ENCODE measurements at places on chromosomes 11 and 22.
A peak's percentile ranks its signal among the peaks of the same experiment; 100 is the strongest.

GRCh38 chr11:77602381-77603088 is 12.8 kb downstream of the AQP11 start:
- no peak for DNase-seq

GRCh38 chr22:17258015-17258787 is 39.0 kb upstream of the ADA2 start:
- peak; percentile 93 for DNase-seq

DNA sequence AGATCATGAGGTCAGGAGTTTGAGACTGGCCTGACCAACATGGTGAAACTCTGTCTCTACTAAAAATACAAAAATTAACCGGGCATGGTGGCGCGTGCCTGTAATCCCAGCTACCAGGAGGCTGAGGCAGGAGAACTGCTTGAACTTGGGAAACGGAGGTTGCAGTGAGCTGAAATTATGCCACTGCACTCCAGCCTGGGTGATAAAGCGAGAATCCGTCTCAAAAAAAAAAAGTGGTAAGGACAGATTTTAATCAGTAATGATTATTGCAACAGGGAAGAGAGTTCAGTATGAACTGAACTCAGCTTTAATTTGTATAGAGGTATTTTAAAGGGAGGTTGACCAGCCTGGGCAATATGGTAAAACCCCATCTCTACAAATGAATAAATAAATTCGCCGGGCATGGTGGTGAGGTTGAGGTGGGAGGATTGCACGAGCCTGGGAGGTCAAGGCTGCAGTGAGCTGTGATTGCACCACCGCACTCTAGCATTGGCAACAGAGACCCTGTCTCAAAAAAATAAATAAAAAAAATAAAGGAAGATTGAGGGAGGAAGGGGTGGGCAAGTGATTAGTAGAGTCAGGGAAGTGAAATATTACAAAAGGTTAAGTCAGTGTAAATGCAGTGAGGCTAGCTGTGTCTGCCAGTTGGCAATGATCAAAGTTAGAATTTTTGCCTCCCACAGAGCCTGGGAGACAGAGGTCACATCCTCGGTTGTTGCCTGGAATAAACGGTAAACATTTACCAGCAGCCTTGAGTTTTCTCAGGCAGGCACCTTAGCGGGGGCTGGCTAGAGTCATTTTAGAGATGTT is 2.6 kb upstream of the MCM5 start:
- DNase-seq = peak; percentile 33

DNA sequence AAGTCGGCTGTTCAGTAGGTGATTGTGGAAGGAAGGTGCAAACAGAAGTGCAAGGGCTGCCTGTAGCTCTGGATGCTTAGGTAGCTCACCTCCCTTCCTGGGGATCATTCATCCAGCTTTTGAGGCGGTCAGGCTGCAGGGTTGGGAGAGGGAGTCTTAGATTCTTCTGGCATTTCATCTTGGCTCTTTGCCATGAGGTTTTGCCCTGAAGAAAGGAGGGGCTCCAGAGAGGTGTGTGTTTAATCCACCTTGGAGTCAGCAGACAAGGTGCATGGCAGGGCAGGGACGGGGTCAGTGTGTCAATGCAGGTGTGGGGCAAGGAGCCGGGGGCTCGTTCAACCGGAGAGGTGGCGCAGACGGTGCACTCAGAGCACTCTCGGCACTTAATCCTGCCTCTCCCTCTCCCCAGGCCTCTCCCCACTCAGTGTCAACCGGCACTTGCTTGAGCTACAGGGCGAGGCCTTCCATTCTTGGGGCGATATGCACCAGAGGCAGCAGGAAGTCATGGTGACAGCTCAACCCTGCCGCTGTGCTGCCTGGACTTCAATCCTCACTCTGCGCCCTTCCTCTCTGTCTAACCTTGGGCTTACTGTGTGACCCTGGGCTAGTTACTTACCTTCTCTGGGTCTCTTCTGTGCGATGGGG is 7.2 kb downstream of the ADAMTS15 start:
- DNase-seq = no peak

DNA sequence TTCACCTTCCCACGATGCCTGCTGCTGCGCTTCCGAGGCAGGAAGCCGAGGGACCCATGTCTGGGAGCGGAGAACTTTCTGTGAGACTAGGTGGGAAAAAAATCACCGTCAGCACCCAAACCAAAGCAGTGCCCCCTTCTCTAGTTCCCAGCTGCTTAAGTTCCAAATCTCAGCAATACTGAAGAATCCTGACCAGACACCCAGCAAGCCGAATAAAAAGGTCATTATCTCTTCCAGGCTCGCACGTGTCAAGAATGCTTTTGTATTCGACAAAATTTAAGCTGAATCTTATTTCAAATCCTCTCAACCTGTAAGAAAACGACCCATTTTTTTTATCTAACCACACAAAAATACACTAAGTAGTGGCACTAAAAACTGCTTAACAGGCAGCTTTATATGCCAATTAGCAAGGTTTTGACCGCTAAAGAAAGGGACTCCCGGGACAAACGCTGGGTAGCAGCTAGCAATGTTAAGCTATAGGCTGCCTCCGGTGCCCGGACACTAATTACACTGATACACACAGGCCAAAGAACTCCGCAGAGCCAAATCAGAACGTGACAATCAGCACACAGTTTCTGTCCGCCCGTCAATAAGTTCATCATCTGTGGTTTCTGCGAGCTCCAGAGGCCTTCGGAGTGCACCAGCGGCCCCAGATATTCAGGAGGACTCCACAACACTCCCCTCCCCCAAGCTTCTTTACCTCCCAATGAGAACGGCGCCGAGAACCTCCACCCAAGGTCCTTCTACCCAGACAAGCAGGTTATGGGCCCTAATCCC is 728 bp downstream of the RPL3 start:
- DNase-seq = peak; percentile 59

DNA sequence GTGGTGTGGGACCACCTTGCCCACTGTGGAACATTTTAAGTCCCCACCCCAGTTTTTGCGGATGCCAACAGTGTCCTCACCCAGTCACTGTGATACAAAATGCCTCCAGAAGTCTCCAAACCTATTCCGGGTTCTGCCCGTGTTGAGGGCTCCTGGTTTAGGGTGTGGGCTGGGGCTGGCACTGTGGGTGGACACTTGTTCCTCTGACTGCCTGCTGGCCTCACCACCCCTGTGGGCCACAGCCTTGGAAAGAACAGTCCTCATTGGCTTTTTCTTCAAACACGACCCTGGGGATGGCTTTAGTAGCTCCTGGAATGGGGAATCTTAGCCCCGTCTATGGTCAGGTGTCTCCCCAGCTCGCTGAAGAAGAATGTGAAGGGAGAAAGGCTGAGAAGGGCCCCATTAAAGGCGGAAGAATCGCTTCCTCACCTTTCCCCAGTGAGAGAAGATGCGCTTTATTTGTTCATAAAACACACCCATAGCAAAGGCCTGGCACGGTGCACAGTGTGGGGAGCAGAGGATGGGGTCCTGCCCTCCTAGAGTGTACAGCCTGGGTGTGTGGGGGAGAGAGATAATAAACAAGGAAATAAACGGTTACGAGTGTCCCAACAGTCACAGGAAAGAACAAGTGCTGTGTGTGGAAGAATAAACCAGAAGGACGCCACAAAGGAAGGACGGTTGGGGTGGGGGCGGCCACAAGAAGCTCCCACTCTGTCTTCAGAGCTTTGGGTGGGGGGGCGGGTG is 91.6 kb upstream of the SLC22A12 start:
- DNase-seq = no peak

DNA sequence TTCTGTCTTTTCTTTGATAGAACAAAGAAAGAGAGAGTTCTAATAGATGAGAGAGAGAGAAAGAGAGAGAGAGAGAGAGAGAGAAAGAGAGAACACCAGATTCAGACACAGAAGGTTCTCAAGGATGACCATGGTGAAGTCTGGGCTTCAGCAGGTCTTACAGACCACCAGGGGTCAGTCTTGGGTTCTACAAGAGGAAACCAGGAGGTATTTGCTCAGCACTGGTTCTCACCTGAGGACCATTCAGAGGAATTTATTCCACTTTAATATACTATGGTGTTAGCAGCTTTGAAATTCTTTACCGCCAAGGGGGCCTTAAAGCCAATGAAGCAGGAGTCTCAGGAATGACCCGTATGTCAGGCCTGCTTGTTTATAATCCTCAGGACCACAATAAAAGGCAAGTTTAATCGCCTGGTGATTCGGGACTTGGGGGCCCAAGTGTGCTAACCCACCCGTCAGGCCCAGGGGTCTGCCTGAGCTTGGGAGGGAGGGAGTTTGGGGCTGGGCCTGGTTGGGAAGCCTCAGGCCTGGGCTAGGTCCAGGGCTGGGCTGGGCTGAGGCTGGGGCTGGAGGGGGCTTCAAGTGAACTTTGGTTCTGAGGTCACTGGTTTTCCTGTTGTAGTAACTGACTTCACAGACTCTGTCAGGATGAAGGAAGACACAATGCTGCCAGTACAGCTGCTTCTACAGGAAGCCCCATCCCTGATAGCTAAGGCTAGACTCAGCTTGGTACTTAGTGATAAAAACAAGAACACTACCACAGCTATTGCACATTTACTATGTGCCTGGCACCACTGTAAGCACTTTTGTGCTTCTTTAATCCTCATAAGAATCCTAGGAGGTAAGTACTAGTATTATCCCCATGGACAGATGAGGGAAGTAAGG is 179.2 kb upstream of the ZBED5 start:
- DNase-seq = peak; percentile 76

GRCh38 chr11:70203751-70204465 is 812 bp downstream of the FADD start:
- peak; percentile 75 for DNase-seq

- DNase-seq = no peak
These were observed 26.0 kb downstream of the TENM4 start for GRCh38 chr11:79414644-79415317.

DNA sequence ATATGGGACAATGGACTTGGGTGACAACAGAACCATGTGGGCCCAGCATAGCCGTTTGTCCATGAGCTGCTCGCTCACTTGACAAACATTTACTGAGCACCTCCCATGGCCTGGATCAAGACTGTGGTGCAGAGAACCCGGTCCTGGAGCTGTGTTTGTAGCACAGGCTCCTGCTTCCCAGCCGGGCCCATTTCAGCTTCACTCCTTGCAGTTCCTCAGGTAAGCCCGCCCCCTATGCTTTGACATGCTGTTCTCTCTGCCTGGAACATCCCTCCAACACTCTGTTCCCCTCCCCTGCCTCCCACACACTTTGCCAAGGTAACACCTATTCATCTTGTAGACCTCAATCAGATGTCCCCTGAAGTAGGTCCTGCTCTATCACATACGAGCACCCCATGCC is 19.3 kb upstream of the IGSF22 start:
- no peak for DNase-seq

- DNase-seq = no peak
These were observed 18.0 kb upstream of the CABP2 start for GRCh38 chr11:67541198-67541597.
